Left hindlimb (tissue), 1 donor: ENCODE measurements at places on chromosomes 6 and 20.

DNA sequence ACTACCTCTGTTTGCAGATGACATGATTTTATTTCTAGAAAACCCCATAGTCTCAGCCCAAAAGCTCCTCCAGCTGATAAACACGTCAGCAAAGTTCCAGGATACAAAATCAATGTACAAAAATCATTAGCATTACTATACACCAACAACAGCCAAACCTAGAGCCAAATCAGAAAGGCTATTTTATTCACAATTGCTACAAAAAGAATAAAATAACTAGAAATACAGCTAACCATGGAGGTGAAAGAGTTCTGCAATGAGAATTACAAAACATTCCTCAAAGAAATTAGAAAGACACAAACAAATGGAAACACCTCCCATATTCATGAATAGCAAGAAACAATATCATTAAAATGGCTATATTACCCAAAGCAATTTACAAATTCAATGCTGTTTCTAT, 65.6 kb upstream of the HTR1E start:
- no peak for DNase-seq

DNA sequence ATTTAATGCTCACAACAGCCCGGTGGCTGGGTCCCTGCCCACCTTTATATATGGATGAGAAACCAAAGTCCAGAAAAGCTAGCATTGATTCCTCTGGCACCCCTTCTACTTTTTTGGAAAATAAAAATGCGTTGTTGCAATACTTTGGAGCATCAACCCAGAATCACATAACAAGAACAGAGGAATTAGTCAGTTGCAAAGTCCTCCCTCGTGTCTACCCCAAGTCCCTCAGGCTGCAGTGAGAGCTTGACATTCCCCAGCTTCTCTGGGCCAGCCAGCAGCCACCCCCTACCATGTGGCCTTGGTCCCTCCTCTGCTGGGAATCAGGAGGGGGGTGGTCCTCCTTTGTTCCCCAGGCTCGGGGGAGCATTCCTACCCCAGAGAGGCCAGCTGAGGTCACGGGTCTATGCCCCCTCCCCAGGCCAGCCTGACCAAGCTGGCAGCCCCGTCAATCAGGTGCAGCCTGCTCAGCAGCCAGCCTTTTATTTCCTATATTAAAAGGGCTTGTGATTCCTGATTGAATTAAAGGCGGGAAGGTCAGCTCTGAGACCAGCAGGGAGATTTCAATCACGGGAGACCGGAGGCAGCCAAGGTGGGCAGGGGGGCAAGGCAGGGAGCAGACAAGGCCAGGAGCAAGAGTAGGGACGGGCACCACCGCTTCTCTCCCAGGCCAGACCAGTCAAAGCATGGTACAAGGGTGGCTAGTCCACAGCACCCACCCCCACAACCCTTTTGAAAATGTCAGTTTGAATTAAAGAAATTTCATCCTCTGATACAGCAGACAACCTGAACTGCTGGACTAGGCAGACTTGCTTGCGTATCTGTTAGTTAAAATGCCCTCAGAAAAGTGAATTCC, 158.9 kb downstream of the MRPL14 start:
- no peak for DNase-seq

DNA sequence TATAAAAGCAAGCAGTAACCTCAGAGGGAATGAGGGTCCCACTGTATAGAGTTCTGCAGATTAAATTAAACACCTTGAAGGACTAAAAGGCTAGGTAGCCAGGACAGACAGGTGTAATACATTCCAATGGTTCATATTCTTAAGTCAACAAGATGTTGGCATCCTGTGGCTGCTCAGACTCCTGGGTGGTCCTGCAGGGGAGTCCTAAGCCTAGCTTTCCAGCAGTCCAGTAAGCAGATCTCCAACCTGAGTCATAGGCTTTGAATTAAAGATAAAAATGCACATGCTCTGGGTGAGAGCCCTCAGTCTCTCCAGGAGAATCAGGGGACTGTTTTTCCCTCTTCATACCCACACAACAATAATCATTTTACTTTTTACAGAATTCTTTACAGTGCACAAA, 307.3 kb upstream of the SUPT3H start:
- no peak for DNase-seq

DNA sequence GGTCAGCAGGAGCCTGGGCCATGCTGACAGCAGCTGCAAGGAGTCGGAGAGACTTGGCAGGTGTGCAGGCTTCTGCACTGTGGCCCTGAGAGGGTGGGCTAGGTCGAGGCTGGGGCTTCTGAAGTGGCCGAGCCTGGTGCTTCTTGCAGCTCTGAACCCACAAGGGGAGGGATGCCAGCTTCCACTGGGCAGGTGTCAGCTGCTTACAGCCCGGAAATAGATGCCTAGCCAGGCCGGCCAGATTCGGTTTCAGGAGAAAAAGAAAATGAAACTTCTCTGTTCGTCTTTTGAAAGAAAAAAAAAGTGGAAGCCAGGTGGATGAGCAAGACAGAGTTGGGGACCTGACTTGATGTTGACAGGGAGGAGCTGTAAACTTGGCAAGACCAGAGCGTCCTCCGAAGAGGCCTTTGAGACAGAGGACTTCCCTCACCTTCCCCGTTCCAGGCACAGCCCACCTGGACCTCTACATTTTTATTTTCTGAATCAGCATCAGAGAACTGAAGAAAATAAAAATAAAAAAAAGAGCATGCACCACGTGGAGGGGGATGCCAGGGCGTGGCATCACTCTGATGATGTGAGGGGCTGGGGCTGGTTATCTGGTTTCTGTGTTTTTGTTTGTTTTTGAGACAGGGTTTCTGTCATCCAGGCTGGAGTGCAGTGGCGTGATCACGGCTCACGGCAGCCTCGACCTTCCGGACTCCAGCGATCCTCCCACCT, at the start of gene ZBP1:
Gene ZBP1, minus strand, starts transcription at position 153 of the 717 bp plus-strand sequence. Its CDS starts 131 bp downstream, at position 22.
- DNase-seq: no peak

- DNase-seq: peak; percentile 55
Measured at GRCh38 chr6:44697327-44697726, 309.8 kb downstream of the CDC5L start.

- no peak for DNase-seq
Measured at GRCh38 chr6:34970488-34970887, 81.4 kb downstream of the ANKS1A start.

GRCh38 chr20:62772990-62773844, 23.1 kb upstream of the MRGBP start:
- peak; percentile 52 for DNase-seq

GRCh38 chr20:54078296-54078984, 8.0 kb upstream of the BCAS1 start:
- DNase-seq: no peak

DNA sequence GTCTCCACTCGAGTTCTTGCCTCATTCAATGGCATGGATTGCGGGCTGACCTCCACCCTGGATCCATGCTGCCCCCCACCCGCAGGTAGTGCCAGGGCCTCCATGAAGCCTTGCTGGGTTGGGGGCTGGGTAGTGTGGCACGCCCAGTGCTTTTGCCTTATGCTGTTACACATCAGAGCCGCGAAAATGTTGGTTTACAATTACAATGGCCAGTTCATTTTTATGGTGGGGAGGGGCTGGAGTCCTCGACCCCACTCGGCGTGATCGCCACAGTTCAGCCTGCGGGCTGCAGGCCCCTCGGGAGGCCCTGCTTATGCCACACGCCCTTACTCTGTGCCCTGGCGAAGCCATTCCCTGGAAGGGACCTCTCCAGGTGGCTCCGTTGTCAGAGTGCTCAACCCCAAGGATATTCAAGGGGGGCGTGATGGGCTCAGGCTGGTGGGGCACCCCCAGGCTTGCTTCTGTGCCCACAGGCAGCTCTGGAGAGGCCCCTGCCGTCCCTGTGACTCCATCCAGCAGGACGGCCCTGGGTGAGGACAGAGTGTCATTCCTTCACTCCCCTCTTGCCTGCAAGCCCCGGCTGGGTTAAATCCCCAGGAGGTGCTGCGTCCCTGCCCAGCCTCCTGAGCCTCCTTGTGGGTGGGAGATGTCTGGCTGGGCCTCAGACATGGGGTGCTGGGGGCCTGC, 14.8 kb downstream of the ITPA start:
- no peak for DNase-seq

DNA sequence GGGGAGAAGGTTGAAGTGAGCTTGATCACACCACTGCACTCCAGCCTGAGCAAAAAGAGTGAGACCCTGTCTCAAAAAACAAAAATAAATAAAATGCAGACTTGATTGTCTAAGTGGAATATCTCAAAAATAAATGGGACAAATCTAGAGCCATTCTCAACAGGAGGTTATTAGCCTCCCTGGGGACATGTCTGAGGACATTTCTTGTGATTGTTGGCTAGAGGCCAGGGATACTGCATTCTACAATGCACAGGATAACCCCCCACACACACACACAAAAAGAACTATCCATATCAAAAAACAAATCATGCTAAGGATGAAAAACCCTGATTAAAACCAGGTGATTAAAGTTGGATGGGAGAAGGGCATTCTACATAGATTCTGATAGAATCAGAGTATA, 37.5 kb downstream of the FAM217A start:
- no peak for DNase-seq

GRCh38 chr6:130417951-130418350, 52.1 kb downstream of the TMEM200A start:
- no peak for DNase-seq

GRCh38 chr6:38112181-38112580, 292.7 kb downstream of the ZFAND3 start:
- DNase-seq: no peak

GRCh38 chr20:3045042-3045815, 623 bp upstream of the MRPS26 start:
- DNase-seq: no peak
